ENCODE measurements at places on chromosomes 4 and X.

GRCh38 chrX:153739754-153740486, 15.3 kb downstream of the ABCD1 start:
- no peak for DNase-seq

DNA sequence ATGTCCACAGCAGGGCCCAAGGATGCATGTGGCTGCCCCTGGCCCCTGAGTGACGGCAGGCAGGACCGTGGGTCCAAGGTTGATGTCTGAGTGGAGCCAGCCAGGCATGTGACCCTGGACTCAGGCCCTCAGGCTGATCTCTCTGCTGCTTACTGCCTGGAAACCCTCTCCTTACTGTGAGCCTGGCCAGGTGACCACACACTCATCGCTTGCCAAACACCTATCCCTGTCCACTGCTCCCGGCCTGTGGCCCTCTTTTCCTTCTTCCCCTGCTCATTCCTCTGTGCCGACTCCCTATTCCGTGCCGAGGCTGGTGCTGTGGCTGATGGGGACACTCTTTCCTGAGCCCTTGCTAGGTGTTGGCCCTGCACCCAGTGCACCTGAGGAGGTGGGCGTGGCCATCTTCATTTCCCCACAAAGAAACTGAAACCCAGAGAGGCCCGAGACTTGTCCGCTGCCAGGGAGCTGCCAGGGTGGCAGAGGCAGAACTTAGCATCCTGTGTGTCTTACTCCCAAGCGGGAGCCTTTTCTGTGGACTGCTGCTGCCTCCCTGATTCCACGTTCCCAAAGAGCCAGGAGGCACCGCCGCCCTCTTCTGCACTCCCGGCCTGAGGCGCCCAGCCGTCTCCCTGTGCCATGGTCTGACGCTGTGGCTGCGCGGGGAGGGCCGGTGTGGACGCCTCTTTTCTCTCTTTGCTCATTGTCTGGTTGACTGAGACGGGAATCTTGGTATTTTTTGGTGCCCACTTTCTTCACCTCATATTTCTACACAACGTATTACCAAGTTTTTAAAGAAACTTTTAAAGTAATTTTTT, 11.2 kb upstream of the RNF4 start:
- DNase-seq = no peak

GRCh38 chrX:120213438-120214265, 37.0 kb upstream of the ZBTB33 start:
- DNase-seq = peak; percentile 27

DNA sequence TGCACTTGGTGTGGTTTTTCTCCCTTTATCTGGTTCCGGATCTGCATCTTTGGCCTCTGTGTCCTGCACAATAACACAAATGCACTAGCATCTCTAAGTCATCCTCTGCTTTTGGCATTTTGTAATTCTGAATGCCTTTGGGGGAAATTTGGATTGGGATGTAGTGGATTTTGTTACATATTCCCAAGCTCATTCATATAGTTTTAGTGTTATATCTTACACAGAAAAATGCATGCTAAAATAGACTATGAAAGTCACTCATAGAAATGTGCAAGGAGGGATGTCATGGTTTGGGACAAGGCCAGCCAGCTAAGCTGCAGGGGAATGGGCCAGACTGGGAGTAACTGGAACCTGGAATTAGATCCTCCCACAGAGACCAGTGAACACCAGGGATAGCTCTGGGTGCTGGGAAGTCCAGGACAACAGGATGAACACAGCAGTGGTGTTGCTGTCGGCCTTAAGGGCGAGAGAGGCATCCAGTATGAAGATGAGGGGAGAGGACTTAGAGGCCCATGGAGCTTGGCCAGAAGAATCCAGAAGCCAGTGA, 20.1 kb downstream of the ENPP6 start:
- DNase-seq = no peak

DNA sequence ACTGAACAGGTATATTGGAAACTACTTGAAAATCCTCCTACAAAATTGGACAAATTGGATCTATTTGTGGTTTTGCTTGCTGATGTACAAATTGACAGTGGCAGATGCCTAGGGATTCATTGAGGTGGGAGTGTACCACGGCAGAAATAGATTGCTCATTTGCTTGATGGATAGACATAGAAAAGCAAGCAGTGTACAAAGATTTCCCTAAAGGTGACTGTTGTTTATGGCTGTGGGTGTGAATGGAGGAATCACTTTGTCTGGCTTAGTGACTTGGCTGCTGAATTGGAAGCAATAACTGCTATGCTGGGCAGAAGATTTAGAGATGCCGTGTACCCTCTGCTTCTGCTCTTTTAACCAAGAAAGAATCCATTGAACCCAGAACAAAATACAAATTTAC, 191.0 kb upstream of the GRID2 start:
- DNase-seq = no peak

DNA sequence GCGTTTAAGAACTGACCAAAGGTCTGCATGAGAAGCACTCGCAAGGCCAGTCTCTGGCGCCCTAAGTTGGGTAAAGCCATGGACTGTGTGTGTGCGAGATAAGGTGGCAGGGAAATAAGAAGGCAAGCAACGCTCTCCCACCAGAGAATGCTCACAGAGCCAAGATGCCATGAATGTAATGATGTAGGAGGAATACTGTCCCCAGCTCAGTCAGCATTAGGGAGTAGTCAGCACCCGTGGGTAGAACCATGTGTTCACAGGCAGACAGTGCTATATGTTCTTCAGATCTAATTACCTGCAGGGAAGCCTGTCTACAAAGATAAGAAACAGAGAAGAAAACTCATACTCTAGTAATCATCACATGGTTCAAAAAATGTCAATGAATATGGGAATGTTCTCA, 68.8 kb downstream of the SEC24D start:
- no peak for DNase-seq

- no peak for DNase-seq
Observed at GRCh38 chr4:141011901-141012315, 121.4 kb downstream of the RNF150 start.

GRCh38 chrX:22159071-22159470, 113.6 kb upstream of the CBLL2 start:
- DNase-seq = no peak

- DNase-seq = no peak
Observed at GRCh38 chr4:187000281-187000680, 276.6 kb upstream of the FAT1 start.

GRCh38 chr4:140151699-140152012, 2.3 kb downstream of the MAML3 start:
- DNase-seq = peak; percentile 68

DNA sequence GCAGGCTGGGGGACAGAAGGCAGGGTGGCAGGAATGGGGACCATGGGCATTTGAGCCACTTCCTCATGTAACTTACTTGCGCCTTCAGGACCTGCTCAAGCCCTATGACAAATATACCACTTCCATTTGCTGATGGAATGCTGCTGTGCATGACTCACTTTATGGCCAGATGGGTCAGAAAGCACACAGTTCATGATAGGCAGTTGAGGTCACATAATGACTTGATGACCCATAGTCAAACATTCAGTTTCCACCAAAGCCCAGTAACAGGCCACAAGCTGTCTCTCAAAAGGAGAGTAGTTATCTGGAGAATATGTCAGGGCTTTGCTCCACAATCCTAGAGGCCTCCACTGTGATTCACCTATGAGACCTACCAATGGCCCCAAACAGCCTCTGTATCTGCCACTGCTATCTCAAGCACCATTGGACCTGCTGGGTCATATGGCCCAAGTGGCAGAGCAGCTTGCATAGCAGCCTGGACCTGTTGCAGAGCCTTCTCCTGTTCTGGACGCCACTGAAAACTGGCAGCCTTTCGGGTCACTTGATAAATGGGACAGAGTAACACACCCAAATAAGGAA, 5.3 kb upstream of the PAPSS1 start:
- no peak for DNase-seq

DNA sequence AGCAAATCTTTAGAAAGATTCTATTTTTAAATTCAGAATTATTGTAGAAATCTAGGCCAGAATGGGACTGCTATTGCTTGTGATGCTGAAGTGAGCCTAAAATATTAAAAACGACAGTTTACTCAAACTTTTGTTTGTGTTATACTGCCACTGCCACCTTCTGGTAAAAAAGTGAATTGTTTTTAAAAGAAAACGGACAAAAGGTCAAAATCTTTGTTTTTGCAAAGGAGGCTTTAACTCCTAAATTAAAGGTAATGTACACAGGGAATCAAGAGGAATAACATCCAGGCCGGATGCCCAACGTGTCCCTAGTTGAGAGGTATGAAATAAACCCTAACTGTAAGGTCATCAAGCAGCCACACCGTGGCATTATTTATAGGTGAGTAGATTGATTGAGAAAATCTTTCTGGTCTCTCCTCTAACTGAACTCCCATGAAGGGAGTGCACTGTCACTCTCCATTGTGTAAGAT, 338.3 kb upstream of the GALNT7 start:
- DNase-seq = no peak

DNA sequence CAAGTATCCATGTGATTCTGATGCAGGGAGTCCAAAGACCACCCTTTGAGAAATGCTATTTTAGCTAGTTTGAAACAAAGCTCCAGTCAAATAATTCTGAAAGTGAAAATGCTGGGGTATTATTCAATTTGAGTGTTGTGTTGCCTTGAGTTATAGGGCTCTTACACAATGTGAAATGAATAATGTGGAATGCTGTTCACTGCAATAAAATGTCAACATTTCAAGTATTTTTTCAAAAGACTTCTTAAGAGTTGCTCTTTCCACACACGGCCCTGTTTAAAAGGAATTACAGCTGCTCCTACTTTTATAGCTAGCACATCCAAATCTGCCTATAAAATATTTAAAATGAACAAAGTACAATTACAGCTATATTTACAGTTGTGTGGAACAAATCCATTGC, 27.5 kb upstream of the PLS3 start:
- DNase-seq = no peak

DNA sequence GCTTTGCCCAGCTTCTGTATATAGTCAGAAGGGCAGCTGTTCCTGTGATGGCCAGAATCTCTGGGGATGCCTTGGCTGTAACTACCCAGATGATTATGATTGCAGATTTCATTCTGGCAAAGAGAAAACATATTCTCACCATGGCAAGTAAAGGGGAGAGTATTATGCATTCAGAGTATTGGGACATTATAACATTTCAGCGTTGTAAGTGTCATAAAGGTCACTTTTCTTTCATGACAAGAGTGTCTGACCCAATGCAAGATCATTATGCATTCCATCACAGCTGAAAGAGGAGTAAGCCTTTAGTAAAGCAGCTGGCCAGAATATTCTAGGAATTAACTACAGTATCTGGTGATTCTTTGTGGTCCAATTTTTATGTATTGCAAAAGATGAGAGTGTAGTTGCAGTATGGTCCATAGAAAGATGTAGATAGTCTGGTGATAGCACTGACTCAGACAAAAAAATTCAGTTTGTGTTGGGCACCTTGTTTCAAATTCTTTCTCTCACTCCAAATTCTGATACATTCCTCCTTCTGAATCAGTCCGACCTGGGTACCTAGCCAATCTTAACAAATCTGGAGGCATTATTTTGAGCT, 2366.3 kb downstream of the PCDH7 start:
- DNase-seq = no peak

GRCh38 chrX:103183912-103184311, 31.0 kb upstream of the BEX4 start:
- no peak for DNase-seq

DNA sequence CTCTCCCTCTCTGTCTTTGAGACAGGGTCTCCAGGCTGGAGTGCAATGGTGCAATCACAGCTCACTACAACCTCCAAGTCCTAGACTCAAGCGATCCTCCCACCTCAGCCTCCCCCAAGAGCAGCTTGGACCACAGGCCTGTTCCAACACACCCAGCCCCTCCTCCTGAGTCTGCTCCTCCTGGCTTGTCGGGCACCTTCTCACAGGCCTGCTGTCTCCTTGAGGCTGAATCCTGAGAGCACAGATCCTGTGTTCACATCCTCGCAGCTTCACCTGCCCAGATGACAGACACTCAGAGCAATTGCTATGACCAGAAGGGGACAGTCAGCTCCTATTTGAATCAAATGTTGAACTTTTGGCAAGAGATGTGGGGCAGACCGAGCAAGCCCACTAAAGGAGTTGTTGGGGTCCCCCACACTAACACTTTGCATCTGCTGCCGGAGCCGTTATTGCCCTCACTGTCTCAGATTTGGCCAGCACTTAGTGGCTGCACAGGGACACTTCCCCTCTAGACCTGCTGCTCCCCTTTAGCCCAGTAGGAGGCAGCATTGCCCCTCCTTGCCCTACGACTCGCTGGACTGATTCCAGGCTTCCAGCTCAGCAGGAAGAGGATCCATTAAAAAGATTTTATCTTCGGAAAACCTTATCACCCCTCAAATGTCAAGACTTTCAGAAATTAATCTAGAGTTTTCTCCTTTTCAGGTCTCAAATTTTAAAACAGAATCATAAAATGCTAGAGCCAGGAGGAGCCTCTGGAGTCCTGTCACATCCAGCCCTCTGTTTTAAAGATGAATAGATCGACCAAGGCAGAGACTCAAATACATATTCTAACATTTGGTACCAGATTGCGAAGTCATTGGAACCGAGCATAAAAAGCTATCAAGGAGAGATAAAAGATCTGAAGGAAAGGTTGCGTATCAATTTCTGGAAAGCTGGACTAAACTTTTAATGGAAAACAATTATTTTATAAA, 113.7 kb downstream of the USP46 start:
- DNase-seq = peak; percentile 68

DNA sequence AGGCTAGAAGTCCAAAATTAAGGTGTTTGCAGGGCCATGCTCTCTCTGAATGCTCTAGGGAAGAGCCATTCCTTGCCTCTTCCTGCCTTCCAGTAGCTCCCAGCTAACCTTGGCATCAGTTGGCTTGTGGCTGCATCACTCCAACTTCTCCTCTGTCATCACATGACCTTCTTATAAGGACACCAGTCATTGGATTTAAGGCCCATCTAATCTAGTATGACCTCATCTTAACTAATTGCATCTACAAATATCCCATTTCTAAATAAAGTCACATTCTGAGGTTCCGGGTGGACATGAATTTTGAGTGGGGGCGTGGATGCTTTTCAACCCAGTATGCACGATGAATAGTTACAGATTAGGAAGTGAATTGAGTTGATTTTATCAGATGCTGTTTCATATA, 89.7 kb downstream of the DOCK11 start:
- DNase-seq = no peak

DNA sequence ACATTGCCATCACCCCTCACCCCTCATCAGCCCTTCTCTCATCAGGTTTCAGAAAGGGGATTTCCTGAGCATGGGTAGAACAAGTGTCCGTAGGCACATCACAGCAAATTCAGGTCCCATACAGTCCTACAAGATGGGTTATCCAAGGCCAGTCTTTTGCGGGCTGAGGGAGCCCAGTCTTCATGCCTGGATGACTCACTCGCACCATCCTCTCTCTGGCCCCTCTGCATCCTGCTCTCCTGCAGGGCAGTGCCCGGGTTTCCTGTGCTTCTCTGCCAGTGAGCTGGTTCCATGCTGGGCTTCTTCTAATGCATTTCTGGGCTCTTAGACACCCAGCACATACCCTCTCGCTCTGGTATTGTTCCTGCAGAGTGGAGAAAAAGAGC, 7.3 kb upstream of the INTS6L start:
- DNase-seq = no peak

DNA sequence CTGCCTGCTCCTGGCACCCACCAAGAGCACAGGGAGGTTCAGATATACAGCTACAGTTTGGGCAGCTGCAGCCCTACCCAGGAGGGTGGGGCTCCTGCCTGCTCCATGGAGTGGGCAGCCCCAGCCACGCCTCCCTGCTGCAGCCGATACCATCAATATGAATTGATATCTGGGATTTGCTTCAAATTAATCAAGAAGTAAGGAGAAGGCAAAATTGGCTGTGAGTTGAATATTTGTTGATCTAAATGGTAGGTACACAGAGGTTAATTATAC, 31.2 kb upstream of the ZNF280C start:
- DNase-seq = no peak

GRCh38 chrX:148600131-148600530, 99.7 kb downstream of the AFF2 start:
- DNase-seq = no peak

GRCh38 chrX:73842541-73843234, 279.7 kb downstream of the CHIC1 start:
- DNase-seq = no peak
